Endodermal cell (in vitro differentiated cells): ENCODE measurements at places on chromosomes 7 and 10. TPM values are rescaled to one million over a fixed set of nuclear protein-coding genes. Genes with fewer than 3 reads are reported as not detected.

DNA sequence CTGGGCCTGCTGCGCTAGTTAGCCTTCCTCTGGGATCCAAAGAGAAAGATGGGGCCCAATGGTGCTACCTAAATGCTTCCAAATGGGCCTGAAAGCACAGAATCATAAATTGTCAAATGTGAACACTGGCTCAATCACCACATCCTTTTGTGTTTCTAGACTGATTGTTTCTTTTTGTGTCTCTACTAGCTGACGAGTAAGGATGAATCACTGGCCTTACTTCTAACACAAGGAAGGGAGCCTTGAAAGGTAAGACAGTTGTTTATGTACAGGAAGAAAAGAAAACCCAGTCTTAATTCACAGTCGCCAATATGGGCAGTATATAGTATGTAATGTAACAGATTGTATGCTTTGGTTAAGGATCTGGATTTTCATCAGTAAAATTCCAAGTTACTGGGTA is 89.5 kb downstream of the ZNF92 start:
- no peak overlapping the region for H3K27ac ChIP-seq
- no peaks in the 10 kb centered on the region for H3K4me1 ChIP-seq
- DNase-seq: no peak
- H3K27me3 ChIP-seq: no peaks in the 10 kb centered on the region
- no peaks in the 10 kb centered on the region for H3K36me3 ChIP-seq

GRCh38 chr10:80405626-80406025 is 2.7 kb upstream of the PRXL2A start:
- no peak for DNase-seq
- no peaks in the 10 kb centered on the region for H3K4me1 ChIP-seq
- H3K4me3 ChIP-seq: no peak overlapping the region
- H3K27ac ChIP-seq: peak overlapping the region; percentile 32

GRCh38 chr10:61761825-61762217 is 99.1 kb downstream of the CABCOCO1 start:
- no peak for DNase-seq
- no peaks in the 10 kb centered on the region for H3K27me3 ChIP-seq
- H3K27ac ChIP-seq: no peak overlapping the region
- no peak overlapping the region for H3K4me3 ChIP-seq

DNA sequence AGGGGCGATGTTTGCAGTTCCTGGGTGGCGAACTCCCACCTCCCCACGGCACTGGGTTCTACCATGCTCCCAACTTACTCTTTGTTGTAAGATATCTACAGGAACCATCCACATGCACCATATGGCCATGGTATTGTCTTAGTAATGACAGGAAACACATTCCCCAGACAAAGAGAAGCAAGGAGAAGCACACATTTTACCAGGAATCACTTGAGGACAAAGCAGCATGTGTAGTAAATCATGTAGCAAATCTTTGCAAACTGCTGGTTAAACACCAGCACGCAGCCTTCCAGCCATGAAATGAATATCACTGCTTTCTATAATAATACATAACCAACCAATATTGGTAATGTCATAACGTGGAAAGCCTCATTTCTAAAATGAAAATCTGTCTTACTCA is 101.2 kb downstream of the NRP1 start:
- no peak overlapping the region for H3K4me3 ChIP-seq
- no peak for DNase-seq
- H3K27ac ChIP-seq: no peak overlapping the region
- peaks cover 25% of the 10 kb centered on the region for H3K4me1 ChIP-seq
- H3K36me3 ChIP-seq: peaks cover 22% of the 10 kb centered on the region
- no peaks in the 10 kb centered on the region for H3K27me3 ChIP-seq

- peaks cover 6% of the 10 kb centered on the region for H3K4me1 ChIP-seq
- H3K36me3 ChIP-seq: no peaks in the 10 kb centered on the region
- no peaks in the 10 kb centered on the region for H3K27me3 ChIP-seq
- no peak overlapping the region for H3K4me3 ChIP-seq
- DNase-seq: no peak
Observed at GRCh38 chr7:31878875-31879274, 191.3 kb downstream of the PDE1C start.

DNA sequence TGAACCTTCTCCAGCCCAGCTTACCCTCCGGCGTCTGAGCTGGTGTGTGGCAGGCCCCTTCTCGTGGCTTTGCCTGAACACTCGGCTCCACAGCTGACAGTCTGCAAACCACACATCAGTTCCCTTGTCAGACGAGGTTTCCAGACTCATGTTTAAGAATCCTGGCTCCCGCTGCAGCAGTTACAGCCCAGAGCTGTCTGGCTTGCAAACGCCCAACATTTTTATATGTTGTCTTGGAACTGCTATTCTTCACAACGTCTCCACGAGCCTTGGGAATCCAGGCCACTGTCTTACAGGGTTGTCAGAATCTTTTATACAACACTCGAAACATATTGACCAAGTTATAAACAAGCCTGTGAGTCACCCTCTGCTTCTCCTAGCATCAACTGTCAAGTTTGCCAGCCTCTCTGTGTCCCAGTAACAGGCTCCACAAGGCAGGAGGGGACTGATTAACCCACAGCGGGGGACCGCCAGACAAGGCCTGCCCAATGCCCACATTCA is 68.1 kb downstream of the TNS3 start:
- no peak overlapping the region for H3K4me3 ChIP-seq
- no peak for DNase-seq
- peaks cover 6% of the 10 kb centered on the region for H3K4me1 ChIP-seq
- no peaks in the 10 kb centered on the region for H3K27me3 ChIP-seq

DNA sequence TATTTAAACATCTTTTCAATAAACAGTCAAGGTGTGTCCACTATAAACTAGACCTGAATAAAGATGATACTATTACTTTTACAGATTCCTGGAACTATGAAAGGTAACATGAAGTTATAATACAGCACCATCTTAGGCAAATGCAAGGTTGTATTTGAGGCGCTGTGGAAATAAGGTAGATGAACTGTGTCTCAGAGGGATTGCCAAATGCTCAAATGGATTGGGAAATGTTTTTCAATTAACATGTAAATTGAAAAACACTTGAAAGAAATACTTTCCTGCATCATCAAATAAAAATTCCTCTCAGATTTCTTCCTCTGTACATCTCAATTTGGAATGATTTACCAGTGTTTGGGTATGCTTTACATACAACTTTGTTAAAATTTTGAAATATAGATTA is 139.4 kb downstream of the DKK1 start:
- H3K4me1 ChIP-seq: peaks cover 7% of the 10 kb centered on the region
- DNase-seq: no peak
- H3K27me3 ChIP-seq: no peaks in the 10 kb centered on the region
- no peak overlapping the region for H3K27ac ChIP-seq

DNA sequence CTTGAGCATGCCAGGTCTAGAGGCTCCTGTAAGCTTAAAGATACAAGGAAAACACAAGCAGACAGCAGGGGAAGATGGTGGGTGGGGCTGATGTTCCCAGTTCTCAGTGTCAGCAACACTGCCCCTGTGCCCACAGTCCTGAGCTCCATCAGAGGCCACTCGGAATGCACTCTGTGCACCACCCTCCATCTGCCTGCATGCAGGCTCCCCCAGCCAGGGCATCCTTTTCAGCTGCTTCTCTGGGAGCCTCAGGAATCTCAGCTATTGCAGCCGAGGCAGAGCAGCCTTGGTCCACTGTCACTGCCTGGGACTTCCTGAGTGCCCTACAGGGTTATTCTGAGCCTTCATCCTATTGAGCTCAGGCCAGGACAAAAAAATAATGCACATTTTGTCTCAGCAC is 22.2 kb downstream of the LBX1 start:
- no peaks in the 10 kb centered on the region for H3K4me1 ChIP-seq
- H3K36me3 ChIP-seq: no peaks in the 10 kb centered on the region
- no peak overlapping the region for H3K27ac ChIP-seq
- DNase-seq: peak; percentile 47

DNA sequence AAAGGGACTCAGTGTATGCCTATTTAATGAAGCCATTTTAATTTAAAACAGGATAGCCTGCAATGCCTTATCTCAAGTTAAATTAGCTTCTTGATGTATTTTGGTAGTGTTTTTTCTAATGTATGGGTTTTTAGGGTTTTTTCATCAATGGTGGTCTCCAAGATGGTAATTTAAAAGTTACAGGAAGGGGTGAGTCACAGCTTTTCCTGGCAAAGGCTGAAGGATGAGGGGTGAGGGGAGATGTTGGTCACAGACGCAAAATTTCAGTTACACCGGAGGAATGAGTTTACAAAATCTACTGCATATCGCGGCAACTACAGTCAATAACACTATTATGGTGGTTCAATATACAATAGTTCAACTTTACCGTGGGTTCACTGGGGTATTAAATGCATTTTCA is 31.6 kb downstream of the CCDC3 start:
- H3K27ac ChIP-seq: no peak overlapping the region
- H3K27me3 ChIP-seq: no peaks in the 10 kb centered on the region
- no peaks in the 10 kb centered on the region for H3K36me3 ChIP-seq
- no peak overlapping the region for H3K4me3 ChIP-seq
- DNase-seq: no peak
- no peaks in the 10 kb centered on the region for H3K4me1 ChIP-seq

DNA sequence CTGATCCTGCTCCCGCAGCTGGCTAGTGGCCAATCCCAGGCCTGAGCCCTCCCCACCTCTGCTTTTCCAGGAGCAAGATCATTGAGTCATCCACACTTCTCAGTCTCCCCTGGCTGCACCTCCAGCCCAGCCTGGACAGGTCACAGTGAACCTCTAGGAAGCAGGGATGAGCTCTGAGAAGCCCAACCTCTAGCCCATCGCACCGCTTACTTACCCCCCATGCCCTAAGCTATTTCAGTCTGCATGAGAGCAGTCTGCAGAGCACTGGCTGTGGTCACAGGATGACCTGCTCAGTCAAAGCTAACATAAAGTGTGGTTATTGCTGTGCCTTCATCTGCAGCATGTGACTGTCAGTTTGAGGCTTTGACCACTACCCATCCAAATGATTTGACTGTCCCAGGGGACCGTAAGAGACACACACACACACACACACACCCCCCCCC is 129.2 kb downstream of the SORBS1 start:
- no peak overlapping the region for H3K27ac ChIP-seq
- no peak overlapping the region for H3K4me3 ChIP-seq
- DNase-seq: no peak
- no peaks in the 10 kb centered on the region for H3K36me3 ChIP-seq

- H3K4me1 ChIP-seq: peaks cover 15% of the 10 kb centered on the region
- peak overlapping the region; percentile 87 for H3K27ac ChIP-seq
- no peaks in the 10 kb centered on the region for H3K27me3 ChIP-seq
- H3K36me3 ChIP-seq: no peaks in the 10 kb centered on the region
- no peak for DNase-seq
Observed at GRCh38 chr10:63711867-63712716, 190.9 kb downstream of the REEP3 start.

DNA sequence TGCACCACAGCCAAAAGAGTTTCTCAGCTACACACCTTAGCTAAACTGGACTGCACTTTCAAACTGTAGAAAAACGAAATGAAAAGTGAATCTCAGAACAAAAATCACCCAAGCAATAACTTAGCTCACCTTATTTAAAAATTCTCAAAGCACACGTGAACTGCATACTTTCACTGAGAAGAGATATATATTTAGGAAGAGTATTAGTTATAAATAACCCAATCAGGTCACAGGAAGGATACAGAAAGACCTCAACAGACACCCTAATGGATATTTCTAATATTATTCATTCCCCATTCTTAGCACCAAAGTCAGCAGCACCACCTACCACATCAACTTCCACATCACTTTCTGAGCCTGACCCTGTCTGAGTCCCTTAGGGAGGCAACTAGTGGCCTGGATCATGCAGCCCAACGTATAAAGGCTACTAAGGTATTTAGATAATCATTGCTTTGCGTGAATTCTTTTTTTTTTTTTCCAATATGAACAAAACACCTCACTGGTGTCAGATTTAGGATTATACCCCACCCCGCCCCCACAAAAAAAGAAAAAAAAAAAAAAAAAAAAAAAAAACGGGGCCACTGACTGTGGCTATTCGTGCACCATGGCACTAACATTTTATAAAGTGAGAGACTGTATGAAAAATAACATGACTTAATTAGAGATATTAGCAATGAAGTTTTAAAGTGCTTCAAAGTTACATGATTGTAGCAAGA is 2.6 kb downstream of the ABI1 start:
- H3K27me3 ChIP-seq: no peaks in the 10 kb centered on the region
- H3K27ac ChIP-seq: no peak overlapping the region
- H3K4me3 ChIP-seq: peak overlapping the region; percentile 87
- no peak for DNase-seq
- no peaks in the 10 kb centered on the region for H3K36me3 ChIP-seq
- H3K4me1 ChIP-seq: no peaks in the 10 kb centered on the region

- H3K27ac ChIP-seq: no peak overlapping the region
- H3K27me3 ChIP-seq: no peaks in the 10 kb centered on the region
- H3K36me3 ChIP-seq: no peaks in the 10 kb centered on the region
- no peaks in the 10 kb centered on the region for H3K4me1 ChIP-seq
Observed at GRCh38 chr10:129046962-129047361, 420.1 kb upstream of the MGMT start.

- no peaks in the 10 kb centered on the region for H3K27me3 ChIP-seq
- no peak overlapping the region for H3K27ac ChIP-seq
- H3K36me3 ChIP-seq: no peaks in the 10 kb centered on the region
- H3K4me1 ChIP-seq: no peaks in the 10 kb centered on the region
Observed at GRCh38 chr7:104231054-104232046, 23.5 kb upstream of the ORC5 start.

DNA sequence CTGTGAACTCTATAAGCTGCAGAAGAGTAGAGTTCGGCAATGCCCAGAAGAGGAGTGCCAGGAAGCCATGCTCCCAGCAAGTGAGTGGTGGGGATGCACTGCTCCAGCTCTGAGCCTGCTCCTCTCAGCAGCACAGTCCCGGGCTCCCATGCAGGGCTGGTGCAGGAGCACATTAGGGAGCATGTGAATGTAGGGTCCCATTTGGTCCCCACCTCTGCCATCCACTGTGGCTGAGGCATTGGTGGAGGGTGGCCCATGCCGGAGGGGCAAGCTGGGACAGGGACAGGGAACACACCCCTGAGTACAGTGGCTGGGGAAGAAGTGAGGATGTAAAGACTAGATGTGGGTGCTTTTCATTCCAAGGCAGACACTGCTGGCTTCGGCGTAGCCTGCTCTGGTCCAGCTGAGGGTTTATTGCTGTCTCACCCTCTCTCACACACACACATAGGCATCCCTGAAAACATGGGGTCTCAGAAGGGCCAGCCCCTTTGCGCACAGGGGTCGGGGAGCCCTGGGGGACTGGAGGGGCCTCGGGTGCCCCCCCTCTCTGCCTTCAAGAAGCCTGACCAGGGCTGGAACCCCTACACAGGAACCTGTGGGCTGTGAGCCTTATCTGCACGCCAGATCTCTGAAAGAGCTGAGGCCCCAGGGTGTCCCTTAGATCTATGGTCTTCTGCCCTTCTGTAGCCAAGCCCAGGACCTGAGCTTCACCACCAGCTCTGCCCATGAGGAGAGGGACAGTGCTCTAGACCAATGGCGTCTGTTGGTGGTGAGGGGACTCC is 341.0 kb downstream of the TCERG1L start:
- H3K36me3 ChIP-seq: no peaks in the 10 kb centered on the region
- H3K27me3 ChIP-seq: no peaks in the 10 kb centered on the region
- no peak overlapping the region for H3K4me3 ChIP-seq
- no peaks in the 10 kb centered on the region for H3K4me1 ChIP-seq

CYP3A5 gene
- 0.38 TPM in 1 of 3 replicates, not detected in the others for total RNA-seq

GPR15LG gene
- not detected in 3 replicates for total RNA-seq

ADAMTS14 gene
- total RNA-seq: 0.26 to 0.50 TPM (median 0.44 TPM) in 3 replicates
